ENCODE measurements at places on chromosomes 12 and 14. TPM values are rescaled to one million over a fixed set of nuclear protein-coding genes. Genes with fewer than 3 reads are reported as not detected.

SLC5A8 gene
- not detected for total RNA-seq

BIN2 gene
- total RNA-seq = 41.7 TPM

NTF3 gene
- not detected for total RNA-seq

CLEC9A gene
- not detected for total RNA-seq

GNPTAB gene
- 56.9 TPM for total RNA-seq

TRIM9 gene
- total RNA-seq = 6.5 TPM

KERA gene
- not detected for total RNA-seq

DENR gene
- total RNA-seq = 57.2 TPM

LRP1-AS gene
- not detected for total RNA-seq

KRT74 gene
- total RNA-seq = not detected

ADAM21 gene
- not detected for total RNA-seq

LTA4H gene
- total RNA-seq = 112 TPM

FAM161B gene
- total RNA-seq = 1.3 TPM

PGF gene
- total RNA-seq = 0.45 TPM

LRRC43 gene
- total RNA-seq = not detected

IFNG-AS1 gene
- total RNA-seq = not detected

SMOC1 gene
- total RNA-seq = not detected

FGD6 gene
- 0.41 TPM for total RNA-seq

KCNH3 gene
- 8.0 TPM for total RNA-seq

CPSF2 gene
- 96.2 TPM for total RNA-seq

RFLNA gene
- total RNA-seq = not detected
